ENCODE measurements at places on chromosomes 13 and 19.
A peak's percentile ranks its signal among the peaks of the same experiment; 100 is the strongest.

- DNase-seq, result no peak
These were observed 181.3 kb downstream of the PCDH9 start for GRCh38 chr13:67048821-67049150.

DNA sequence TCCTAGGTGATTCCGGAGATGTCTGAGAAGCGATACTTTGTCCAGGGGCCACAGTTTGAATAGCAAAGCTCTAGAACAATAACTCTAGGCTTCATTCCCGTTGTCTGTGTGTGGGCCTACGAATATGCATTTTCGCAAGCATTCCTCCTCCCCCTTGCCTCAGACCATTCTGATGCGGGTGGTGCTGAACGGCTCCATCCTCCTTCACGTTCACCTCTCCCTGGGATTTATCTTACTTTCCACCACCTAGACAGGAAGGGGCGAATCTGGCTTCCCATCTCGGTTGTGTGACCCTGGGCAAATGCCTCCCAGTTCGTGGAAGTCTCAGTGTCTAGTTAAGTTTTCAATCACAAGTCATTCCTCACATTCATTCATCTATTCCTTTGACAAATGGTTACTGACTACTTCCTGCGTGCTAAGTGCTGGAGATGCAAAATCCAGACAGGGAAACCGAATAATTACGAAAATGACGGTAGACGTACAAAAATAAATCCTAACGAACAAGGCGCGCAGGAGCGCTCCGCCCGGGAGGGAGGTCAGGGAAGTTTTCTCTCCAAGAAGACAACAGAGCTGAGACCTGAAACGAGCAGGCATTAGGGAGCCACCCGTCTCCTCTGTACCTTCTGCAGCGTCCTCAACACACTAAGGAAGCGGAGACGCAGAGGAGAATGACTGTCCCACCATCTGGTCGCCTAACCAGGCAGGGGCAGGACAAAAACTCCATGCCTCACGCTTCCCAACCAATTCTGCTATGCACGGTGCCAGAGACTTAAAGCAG lies 1.3 kb upstream of the CNOT3 start:
- DNase-seq, result no peak

DNA sequence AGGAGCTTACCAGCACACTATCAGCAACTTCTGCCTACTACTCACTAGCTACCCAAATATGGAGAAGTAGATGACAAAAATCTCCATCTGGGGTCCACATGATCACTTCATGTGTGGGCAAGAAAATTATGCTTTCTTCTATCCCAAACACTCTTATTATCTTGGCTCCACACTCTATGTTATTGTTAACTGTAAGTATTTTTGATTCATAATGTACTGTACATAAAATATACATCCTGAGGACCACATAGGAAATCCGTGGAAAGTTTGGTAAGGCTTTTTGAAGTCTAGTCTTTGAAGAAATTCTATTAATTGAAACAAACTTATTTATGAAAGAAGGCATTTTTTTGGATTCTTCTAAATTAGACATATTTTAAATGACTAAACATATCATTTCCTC lies 378.8 kb downstream of the DACH1 start:
- no peak for DNase-seq

GRCh38 chr13:86080340-86080995 lies 281.2 kb upstream of the SLITRK6 start:
- no peak for DNase-seq

- DNase-seq, result no peak
These were observed 84.9 kb upstream of the ZNF536 start for GRCh38 chr19:30287259-30287658.

- no peak for DNase-seq
These were observed 95.6 kb upstream of the RFC3 start for GRCh38 chr13:33722216-33722915.

GRCh38 chr13:30319130-30319529 lies 11.8 kb upstream of the KATNAL1 start:
- no peak for DNase-seq

GRCh38 chr13:99640260-99640659 lies 139.0 kb downstream of the TM9SF2 start:
- no peak for DNase-seq

- no peak for DNase-seq
These were observed at the start of gene ATP7B for GRCh38 chr13:52010890-52011631. Gene ATP7B (minus strand): TSS chr13:52011450. CDS start chr13:52011337, 113 bp downstream.

DNA sequence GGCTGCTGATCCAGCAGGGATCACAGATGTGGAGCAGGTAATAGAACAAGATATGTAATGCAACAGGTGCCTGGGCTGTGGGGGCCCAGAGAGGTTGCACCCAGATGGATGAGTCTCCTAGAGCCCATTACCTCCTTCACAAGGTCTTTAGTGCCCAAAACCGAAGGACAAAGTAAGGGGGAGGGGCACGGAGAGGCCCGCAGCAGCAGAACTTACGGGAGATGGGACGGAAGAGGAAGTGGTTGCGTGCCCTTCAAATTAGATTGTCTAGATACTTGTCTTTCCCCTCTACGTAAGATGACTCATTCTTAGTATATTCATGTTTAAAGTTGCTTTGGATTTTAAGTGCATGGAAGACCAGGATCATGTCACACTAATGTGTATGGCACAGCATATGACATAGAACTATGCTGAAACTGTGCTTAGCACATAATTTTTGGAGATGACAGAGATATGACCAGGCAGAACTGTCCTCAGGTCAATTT lies 5.7 kb upstream of the MRPS31 start:
- DNase-seq, result peak; percentile 15

DNA sequence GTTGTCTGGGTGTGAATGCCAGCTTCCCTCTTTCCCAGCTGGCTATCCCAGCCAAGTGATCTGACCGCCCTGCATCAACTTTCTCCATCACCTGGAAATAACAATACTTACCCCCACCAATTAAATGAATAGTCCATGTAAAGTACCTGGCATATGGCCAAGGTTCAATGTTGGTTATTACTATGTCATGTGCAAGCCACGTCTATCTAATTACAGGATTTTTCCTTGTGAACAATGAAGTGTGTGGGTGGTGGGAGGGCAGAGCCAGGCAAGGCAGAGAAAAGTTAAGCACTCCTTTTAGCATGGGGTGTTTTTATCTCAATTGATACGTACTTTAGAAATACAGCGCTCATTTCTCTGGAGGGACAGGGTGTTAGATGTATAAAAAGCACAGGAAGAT lies 121.1 kb downstream of the NHLRC3 start:
- no peak for DNase-seq

Data from activated naive CD8-positive, alpha-beta T cell treated with anti-CD3 and anti-CD28 coated beads, Interleukin-2, amount 50 U/mL, for 16 hours (primary cell).